ENCODE measurements at places on chromosomes 6 and 20. TPM values are rescaled to one million over a fixed set of nuclear protein-coding genes. Genes with fewer than 3 reads are reported as not detected.

The DHX16 gene
- total RNA-seq: 50.0 TPM

The COL11A2 gene
- total RNA-seq: 0.63 TPM

The CCDC170 gene
- not detected for total RNA-seq

The MTO1 gene
- 19.5 TPM for total RNA-seq

The RUNX2 gene
- 7.3 TPM for total RNA-seq

The KHDC1L gene
- total RNA-seq: 0.80 TPM

The GPR6 gene
- total RNA-seq: not detected

The THBS2 gene
- not detected for total RNA-seq

GRCh38 chr20:21661488-21662055 is 43.9 kb upstream of the PAX1 start:
- no peaks in the 10 kb centered on the region for H3K4me1 ChIP-seq
- DNase-seq: no peak
- peaks cover 2% of the 10 kb centered on the region for H3K27me3 ChIP-seq
- no peaks in the 10 kb centered on the region for H3K36me3 ChIP-seq
- no peak overlapping the region for H3K27ac ChIP-seq

DNA sequence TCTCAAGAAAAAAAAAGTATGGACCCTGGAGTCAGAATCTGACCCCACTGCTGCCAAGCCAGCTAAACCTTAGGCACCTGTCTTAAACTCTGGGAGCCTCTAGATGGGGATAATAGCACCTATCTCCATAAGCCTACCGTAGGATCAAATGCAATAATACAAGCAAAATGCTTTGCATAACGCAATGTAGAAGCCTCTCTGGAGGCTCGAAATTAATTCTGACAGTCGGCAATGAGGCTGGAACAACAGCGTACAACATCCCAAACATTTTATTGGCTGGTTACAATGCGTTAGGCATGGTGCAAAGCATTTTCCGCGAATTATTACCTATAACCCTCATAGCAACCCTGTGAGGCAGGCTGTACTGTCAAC is 521 bp downstream of the CDK5RAP1 start:
- DNase-seq: peak; percentile 40
- peaks cover 9% of the 10 kb centered on the region for H3K4me1 ChIP-seq
- no peak overlapping the region for H3K27ac ChIP-seq
- H3K27me3 ChIP-seq: no peaks in the 10 kb centered on the region

- peak; percentile 7 for DNase-seq
- H3K4me3 ChIP-seq: peak overlapping the region; percentile 67
- H3K27ac ChIP-seq: no peak overlapping the region
Measured at GRCh38 chr6:7727086-7727945, 1.4 kb downstream of the BMP6 start.

- peaks cover 78% of the 10 kb centered on the region for H3K27me3 ChIP-seq
- no peak for DNase-seq
- no peak overlapping the region for H3K4me3 ChIP-seq
Measured at GRCh38 chr6:41344876-41345275, 9.5 kb downstream of the NCR2 start.

DNA sequence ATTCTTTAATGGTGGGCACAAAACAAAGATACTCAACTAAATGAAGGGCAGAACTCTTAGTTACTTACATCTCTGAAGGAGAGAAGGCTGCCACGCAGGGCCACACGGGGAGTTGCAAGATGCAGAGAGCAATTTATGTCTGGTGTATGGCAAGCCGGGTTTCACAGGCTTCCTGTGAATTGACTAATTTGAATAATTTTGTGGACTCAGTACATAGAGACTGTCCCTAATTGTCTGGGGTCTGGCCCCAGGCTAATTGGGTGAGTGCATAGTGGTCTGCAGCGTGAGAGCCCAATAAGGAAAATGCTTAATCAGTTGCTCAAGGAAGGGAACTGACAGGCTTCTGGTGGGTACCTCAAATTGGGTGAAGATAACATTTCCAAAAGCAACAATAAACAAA is 205.7 kb downstream of the OTOR start:
- H3K27ac ChIP-seq: no peak overlapping the region
- H3K4me3 ChIP-seq: no peak overlapping the region
- H3K4me1 ChIP-seq: no peaks in the 10 kb centered on the region
- peaks cover 27% of the 10 kb centered on the region for H3K27me3 ChIP-seq

- no peak for DNase-seq
- H3K27me3 ChIP-seq: no peaks in the 10 kb centered on the region
- H3K36me3 ChIP-seq: no peaks in the 10 kb centered on the region
- H3K27ac ChIP-seq: no peak overlapping the region
- no peak overlapping the region for H3K4me3 ChIP-seq
Measured at GRCh38 chr6:41644297-41644879, 6.1 kb downstream of the MDFI start.

DNA sequence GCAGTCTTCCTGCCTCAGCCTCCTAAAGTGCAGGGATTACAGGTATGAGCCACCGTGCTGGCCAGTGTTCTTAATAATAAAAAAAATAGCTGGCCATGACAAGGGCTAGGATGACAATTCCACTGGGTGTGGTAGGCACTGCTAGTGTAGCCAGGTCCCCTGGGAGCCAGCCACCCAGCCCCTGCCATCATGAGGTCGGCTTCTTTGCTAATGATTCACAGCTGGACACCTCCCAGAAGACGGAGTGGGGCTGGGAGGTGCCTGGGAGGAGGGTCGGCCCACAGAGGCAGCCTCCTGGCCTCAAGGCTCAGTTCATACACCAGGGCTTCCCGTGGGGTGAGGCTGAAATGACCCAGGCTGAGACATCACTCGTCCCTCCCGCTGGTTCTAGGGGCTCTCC is 230.4 kb downstream of the TAF4 start:
- no peak overlapping the region for H3K4me3 ChIP-seq
- peaks cover 94% of the 10 kb centered on the region for H3K27me3 ChIP-seq
- no peak overlapping the region for H3K27ac ChIP-seq
- H3K36me3 ChIP-seq: no peaks in the 10 kb centered on the region

DNA sequence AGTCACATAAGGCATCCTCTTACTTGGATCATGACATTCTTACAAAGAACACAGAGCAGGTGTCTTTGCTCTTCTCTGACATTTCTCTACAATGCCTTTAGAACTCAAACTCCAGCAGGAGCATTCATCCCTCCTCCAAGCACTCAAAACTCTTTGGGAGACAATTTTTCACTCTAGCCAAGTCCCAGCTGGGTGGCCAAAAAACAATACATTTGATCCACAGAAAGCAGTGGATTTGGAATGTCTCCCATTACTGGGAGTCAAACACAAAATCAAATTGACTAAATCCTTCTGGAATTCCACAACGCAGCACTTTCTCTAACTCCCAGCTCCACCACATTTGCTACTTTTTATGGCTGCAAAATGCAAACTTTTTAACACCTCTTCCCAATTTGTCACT is 108.6 kb upstream of the VGLL2 start:
- H3K27ac ChIP-seq: no peak overlapping the region
- DNase-seq: no peak
- H3K27me3 ChIP-seq: no peaks in the 10 kb centered on the region
- no peaks in the 10 kb centered on the region for H3K36me3 ChIP-seq
- no peak overlapping the region for H3K4me3 ChIP-seq
- H3K4me1 ChIP-seq: no peaks in the 10 kb centered on the region

GRCh38 chr20:3616250-3616649 is 46.9 kb downstream of the GFRA4 start:
- H3K36me3 ChIP-seq: no peaks in the 10 kb centered on the region
- DNase-seq: peak; percentile 76
- H3K27ac ChIP-seq: peak overlapping the region; percentile 52
- H3K4me3 ChIP-seq: no peak overlapping the region

DNA sequence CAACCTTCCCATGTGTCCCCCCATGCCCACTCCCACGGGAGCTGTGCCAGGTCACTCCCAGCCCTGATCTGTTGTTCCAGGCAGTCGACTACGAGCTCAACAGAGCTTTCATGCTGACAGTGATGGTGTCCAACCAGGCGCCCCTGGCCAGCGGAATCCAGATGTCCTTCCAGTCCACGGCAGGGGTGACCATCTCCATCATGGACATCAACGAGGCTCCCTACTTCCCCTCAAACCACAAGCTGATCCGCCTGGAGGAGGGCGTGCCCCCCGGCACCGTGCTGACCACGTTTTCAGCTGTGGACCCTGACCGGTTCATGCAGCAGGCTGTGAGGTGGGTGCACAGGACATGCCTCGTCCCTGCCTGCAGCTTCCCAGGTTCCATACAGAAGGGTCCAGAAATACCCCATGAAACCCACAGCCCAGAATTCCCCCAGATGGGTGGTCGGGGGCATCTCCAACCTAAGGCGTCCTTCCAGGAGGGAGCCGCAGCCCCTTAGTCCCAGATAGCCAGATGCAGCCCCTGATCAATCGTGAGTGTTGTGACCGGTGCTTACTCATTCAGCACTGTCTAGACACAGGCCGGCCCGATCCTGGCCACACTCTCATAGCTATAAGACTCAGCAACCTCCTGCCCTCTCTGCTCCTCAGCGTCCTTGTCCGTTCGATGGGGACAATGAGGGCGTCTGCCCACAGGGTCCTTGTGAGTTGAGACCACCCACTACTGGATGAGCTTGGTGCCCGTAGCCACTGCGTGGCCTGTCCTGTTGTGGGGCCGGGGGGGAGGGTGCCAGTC is 142.1 kb downstream of the TAF4 start:
- peaks cover 4% of the 10 kb centered on the region for H3K27me3 ChIP-seq
- H3K4me3 ChIP-seq: no peak overlapping the region
- no peaks in the 10 kb centered on the region for H3K36me3 ChIP-seq
- no peak for DNase-seq

- DNase-seq: peak; percentile 31
- H3K27ac ChIP-seq: no peak overlapping the region
- H3K4me3 ChIP-seq: no peak overlapping the region
Measured at GRCh38 chr20:38198238-38198861, 33.3 kb upstream of the TGM2 start.

GRCh38 chr6:6458172-6458571 is 130.3 kb upstream of the LY86 start:
- no peak for DNase-seq
- no peak overlapping the region for H3K4me3 ChIP-seq
- H3K36me3 ChIP-seq: no peaks in the 10 kb centered on the region
- H3K27me3 ChIP-seq: peaks cover 25% of the 10 kb centered on the region
- no peak overlapping the region for H3K27ac ChIP-seq

- H3K4me3 ChIP-seq: no peak overlapping the region
- no peaks in the 10 kb centered on the region for H3K27me3 ChIP-seq
- 0 out of 2 replicates have a peak overlapping the region, but pooled peaks have one; percentile 4 for H3K27ac ChIP-seq
- peak; percentile 94 for DNase-seq
- peaks cover 25% of the 10 kb centered on the region for H3K4me1 ChIP-seq
Measured at GRCh38 chr6:116557893-116558292, 4.3 kb downstream of the CALHM4 start.

- H3K4me1 ChIP-seq: no peaks in the 10 kb centered on the region
- peak; percentile 18 for DNase-seq
- no peaks in the 10 kb centered on the region for H3K27me3 ChIP-seq
- H3K4me3 ChIP-seq: no peak overlapping the region
- no peak overlapping the region for H3K27ac ChIP-seq
Measured at GRCh38 chr6:91132461-91132860, 545.6 kb upstream of the MAP3K7 start.

DNA sequence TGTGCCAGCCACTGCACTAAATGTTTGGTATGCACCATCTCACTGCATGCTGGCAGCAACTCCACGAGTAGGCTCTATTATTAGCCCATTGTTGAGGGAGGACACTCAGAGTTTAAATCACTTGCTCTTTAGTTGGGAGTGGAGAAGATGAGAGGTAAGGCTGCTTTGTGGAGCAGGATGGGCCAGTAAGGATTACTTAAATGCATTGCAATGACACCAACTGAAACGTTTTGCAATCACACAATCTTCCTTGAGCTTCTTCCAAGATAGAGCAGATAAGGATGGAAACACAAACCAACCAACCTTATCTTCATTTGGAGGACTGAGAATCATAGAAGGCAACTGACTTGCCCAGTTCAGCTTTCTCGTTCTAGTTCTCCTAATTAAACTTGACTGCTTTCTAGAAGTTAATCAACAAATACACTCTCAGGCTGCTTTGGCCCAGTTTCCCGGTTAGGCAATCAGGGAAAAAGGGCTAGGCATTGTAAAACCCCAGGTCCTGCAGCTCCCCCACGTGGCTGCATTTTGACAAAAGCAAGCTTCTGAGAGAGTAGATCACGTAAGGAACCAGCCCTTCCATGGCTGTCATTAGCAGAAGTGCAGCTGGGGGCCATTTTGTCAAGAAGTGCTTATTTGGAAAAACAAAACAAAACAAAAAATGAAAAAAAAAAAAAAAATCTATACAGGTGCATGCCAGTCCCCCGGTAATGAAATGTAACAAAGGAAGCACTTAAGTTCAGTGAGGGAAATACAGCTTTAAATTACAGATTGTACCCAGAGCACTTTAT is 130.6 kb downstream of the BCAS1 start:
- H3K27me3 ChIP-seq: no peaks in the 10 kb centered on the region
- H3K4me3 ChIP-seq: no peak overlapping the region
- H3K27ac ChIP-seq: peak overlapping the region; percentile 70
- no peaks in the 10 kb centered on the region for H3K36me3 ChIP-seq
- peaks cover 43% of the 10 kb centered on the region for H3K4me1 ChIP-seq

- 0 out of 2 replicates have a peak, but pooled peaks cover 6% of the 10 kb centered on the region for H3K36me3 ChIP-seq
- H3K27ac ChIP-seq: peak overlapping the region; percentile 69
- peak overlapping the region; percentile 97 for H3K4me3 ChIP-seq
- DNase-seq: peak; percentile 19
Measured at GRCh38 chr20:31605902-31606803, 1.1 kb downstream of the ID1 start.

GRCh38 chr20:36353740-36354139 is 47.6 kb downstream of the DLGAP4 start:
- peaks cover 10% of the 10 kb centered on the region for H3K4me1 ChIP-seq
- no peak for DNase-seq
- H3K36me3 ChIP-seq: no peaks in the 10 kb centered on the region
- H3K4me3 ChIP-seq: no peak overlapping the region
- H3K27ac ChIP-seq: no peak overlapping the region

- H3K27ac ChIP-seq: no peak overlapping the region
- no peak overlapping the region for H3K4me3 ChIP-seq
- no peaks in the 10 kb centered on the region for H3K36me3 ChIP-seq
- H3K4me1 ChIP-seq: peaks cover 7% of the 10 kb centered on the region
- peaks cover 24% of the 10 kb centered on the region for H3K27me3 ChIP-seq
- DNase-seq: no peak
Measured at GRCh38 chr20:54339093-54339492, 131.2 kb downstream of the PFDN4 start.

DNA sequence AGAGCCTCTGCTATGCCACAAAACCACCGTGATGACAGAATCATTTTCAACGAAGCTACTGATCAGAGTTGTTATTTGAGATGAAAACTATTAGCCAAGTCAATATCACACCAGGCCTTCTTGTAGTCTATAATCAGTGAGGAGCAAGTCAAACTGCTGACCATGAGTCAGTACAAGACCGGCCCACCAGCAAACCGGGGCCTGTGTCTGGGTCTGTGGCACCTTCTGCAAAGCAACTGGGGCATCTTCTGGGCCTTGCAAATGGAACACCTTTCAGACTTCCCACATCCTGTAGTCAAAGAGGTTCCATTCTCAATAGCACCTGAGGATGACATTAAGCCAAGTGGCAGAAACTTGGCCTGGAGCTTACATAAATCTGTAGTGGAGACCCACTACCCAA is 38.5 kb downstream of the CPXM1 start:
- H3K27ac ChIP-seq: no peak overlapping the region
- no peaks in the 10 kb centered on the region for H3K27me3 ChIP-seq
- no peak for DNase-seq
- no peak overlapping the region for H3K4me3 ChIP-seq
- no peaks in the 10 kb centered on the region for H3K4me1 ChIP-seq

- H3K27ac ChIP-seq: no peak overlapping the region
- no peaks in the 10 kb centered on the region for H3K36me3 ChIP-seq
- H3K4me1 ChIP-seq: peaks cover 6% of the 10 kb centered on the region
- H3K4me3 ChIP-seq: no peak overlapping the region
- no peak for DNase-seq
Measured at GRCh38 chr6:157403686-157404051, 22.7 kb downstream of the ZDHHC14 start.
